ENCODE measurements at places on chromosomes 4 and X. TPM values are rescaled to one million over a fixed set of nuclear protein-coding genes. Genes with fewer than 3 reads are reported as not detected.

The ARHGEF38 gene
- polyA plus RNA-seq: not detected

The SORCS2 gene
- 10.9 TPM for polyA plus RNA-seq

The MAGEA11 gene
- not detected for polyA plus RNA-seq

The FAM199X gene
- 9.0 TPM for polyA plus RNA-seq

The ELF4 gene
- polyA plus RNA-seq: 25.6 TPM

The SLITRK2 gene
- 0.05 TPM for polyA plus RNA-seq

The ADH7 gene
- polyA plus RNA-seq: not detected

The PLXNB3 gene
- 3.6 TPM for polyA plus RNA-seq

The ITGB1BP2 gene
- 1.6 TPM for polyA plus RNA-seq

The SSX4 gene
- polyA plus RNA-seq: not detected

The RS1 gene
- polyA plus RNA-seq: not detected

The ZNF732 gene
- 0.37 TPM for polyA plus RNA-seq

The ADAMTS3 gene
- 1.2 TPM for polyA plus RNA-seq

The PLRG1 gene
- 71.1 TPM for polyA plus RNA-seq
